NCI-H1417 (cell line): ENCODE measurements at places on chromosomes 12 and 14.

DNA sequence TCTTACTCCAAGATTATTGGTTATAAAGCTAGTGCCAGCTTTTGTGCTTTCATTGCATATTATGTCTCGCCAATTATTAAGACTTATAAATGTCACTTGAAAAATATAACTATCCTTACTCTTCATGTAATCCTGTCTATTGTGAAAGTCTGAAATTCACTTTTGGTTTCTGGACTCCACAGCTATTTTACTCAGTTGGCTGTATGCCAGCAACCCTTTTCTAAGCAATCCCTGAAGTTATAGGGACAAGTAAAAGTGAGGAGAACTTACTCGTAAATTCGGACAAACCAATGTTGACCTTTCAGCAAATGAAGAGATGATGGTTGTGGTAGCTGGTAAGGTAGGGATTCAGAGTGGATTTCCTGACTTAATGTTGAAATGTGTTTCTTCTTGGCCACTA lies 196.3 kb downstream of the NPAS3 start:
- no peak for DNase-seq

DNA sequence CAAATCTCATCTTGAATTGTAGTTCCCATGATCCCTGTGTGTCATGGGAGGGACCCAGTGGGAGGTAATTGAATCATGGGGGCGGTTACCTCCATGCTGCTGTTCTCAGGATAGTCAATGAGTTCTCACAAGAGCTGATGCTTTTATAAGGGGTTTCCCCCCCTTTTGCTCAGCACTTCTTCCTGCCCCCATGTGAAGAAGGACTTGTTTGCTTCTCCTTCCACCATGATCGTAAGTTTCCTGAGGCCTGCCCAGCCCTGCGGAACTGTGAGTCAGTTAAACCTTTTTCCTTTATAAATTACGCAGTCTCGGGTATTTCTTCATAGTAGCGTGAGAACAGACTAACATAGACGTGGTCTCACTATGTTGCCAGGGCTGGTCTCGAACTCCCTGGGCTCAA lies 56.1 kb upstream of the EIF5 start:
- no peak for DNase-seq

DNA sequence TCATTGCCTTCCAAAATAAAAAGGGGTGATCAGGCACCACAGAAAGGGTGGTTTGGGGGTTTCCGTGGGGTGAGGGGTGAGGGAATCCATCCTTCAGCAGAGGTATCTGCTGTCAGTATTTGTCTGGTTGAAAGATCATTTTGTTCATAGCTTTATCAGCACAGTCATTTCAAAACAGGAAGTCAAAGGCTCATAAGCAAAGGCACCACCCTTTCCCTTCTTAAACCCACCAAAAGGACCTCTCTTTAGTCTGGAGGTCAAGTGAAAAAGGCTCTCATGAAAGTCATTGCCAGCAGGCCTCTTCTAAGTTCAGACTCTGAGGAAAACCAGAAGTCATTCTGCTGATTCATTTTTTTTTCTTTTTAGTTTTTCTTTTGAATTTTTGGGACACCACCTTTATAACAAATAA lies 6.2 kb downstream of the CHST11 start:
- no peak for DNase-seq

- no peak for DNase-seq
These were observed 12.7 kb downstream of the INF2 start for GRCh38 chr14:104702106-104702505.

DNA sequence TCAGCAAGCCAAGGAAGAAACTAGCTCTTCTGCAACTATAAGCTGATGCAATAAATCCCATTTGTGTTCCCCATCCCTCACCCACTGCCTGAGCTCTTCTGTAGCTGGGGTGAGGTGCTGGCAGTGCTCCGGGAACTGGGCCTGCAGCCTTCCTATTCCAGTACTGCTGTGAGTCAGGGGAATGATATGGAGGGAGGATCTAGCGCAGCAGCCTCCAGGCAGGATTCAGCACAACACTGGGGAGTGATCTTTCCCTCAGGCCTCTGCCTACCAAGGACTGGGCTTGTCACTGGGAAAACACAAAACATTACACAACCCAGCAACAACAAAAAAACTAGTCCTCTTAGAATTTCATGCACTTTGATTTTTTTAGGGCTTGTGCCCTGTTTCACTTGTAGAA lies 58.7 kb downstream of the ST8SIA1 start:
- no peak for DNase-seq

- DNase-seq, result no peak
These were observed 234.0 kb upstream of the HMGA2 start for GRCh38 chr12:65590318-65590717.

- no peak for DNase-seq
These were observed 21.2 kb downstream of the DGLUCY start for GRCh38 chr14:91135039-91135438.

- no peak for DNase-seq
These were observed 13.3 kb downstream of the INF2 start for GRCh38 chr14:104702673-104703072.

DNA sequence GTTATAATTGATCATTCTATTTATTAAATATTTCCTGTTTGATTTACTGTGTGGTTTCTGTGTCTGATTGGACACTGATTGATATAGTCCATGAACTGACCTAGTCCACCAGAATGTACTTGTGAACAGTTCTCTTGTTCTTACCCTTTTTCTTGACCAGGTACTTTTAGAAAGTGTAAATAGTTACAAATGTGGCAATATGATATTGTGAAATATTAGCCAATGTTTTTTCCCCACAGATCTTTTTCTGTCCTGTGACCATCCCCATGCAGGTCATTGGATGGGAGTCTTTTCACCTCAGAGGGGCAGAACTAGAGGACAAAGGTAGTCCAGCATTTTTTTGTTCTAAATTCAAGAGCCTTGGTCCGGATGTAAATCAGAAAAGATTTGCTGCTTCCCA lies 8.3 kb upstream of the CRY1 start:
- no peak for DNase-seq

- peak; percentile 19 for DNase-seq
These were observed 851 bp downstream of the YLPM1 start for GRCh38 chr14:74763803-74764531.

GRCh38 chr14:105072381-105072861 lies 7.2 kb upstream of the GPR132 start:
- DNase-seq, result no peak

- DNase-seq, result peak; percentile 89
These were observed 17.0 kb downstream of the ZDHHC22 start for GRCh38 chr14:77124345-77125280.

DNA sequence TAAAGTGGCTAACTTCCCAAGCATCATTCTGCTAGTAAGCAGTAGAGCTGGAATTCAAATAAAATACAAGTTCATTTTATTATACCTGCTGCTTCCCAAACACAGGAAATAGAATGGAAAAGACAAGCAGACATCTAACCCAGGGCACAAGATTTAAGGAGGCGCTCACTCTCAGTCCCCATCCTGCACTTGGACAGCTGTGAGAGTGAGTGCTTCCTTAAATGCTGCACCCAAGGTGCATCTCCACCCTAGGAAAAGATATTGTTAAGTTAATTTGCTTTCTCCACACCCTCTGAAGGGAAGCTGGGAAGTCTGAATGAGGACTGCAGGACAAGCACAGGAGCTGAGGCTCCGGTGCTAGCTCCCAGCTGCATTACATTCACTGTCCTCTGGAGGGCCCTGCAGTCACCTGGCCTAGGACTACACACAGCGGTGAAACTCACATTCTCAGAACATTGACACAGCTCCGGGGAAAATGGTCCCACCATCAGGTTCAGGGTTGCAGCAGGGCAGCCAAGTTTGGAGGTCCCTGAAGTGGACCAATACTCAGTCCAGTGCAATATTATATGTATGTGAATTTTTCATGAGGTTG lies 14.2 kb downstream of the HEBP1 start:
- DNase-seq, result no peak

- no peak for DNase-seq
These were observed 18.4 kb downstream of the PRKAB1 start for GRCh38 chr12:119686355-119686754.

- DNase-seq, result no peak
These were observed 888.6 kb downstream of the TMTC2 start for GRCh38 chr12:83575326-83575725.

GRCh38 chr12:103805655-103806360 lies 35.2 kb downstream of the NT5DC3 start:
- DNase-seq, result no peak

GRCh38 chr14:84042992-84043391 lies 1487.0 kb upstream of the FLRT2 start:
- no peak for DNase-seq

- DNase-seq, result no peak
These were observed 154.4 kb downstream of the CALM1 start for GRCh38 chr14:90551070-90551704.

GRCh38 chr12:50555471-50555885 lies 50.7 kb downstream of the DIP2B start:
- DNase-seq, result no peak
